ENCODE measurements at places on chromosomes 4 and X.
A peak's percentile ranks its signal among the peaks of the same experiment; 100 is the strongest.

- DNase-seq, result no peak
These were observed 82.0 kb downstream of the FAM184B start for GRCh38 chr4:17699380-17699779.

DNA sequence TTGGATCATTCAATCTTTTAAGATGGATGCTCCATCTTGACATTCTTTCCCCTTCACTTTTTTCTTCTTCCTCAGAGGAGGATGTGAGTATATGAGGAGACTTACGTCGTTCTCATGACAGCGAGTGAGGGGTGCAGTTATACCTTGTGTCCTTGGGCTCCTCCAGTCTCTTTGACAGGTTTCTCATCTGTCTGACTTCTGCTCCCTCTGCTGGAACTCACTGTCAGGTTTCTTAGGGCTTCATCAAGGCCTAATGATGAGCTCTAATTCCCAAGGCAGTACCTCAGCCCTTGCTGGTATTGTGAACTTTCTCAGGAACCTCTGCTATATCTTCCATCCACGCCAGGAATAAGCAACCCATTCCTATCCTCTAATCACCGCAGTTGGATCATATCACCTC is 237.8 kb upstream of the ADGRL3 start:
- DNase-seq, result no peak

DNA sequence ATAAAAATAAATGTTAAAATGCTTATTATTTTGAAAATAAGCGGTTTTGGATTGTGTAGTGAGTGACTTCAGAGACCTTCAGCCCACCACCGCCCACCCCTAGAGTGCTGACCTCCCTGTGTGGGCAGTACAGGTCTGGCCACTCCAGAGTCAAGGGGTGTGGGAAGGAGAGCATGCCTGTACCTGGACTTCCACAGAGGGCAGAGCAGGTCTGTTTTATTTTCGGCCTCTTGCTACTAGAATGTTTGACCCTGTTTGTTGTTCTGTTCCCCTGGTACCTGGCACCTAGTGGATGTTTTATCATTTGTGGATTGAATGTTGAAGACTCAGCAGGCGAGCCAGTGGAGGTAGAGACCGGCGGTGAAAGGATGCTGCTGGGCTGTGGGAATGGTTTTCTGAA is 14.3 kb downstream of the PIGG start:
- no peak for DNase-seq

DNA sequence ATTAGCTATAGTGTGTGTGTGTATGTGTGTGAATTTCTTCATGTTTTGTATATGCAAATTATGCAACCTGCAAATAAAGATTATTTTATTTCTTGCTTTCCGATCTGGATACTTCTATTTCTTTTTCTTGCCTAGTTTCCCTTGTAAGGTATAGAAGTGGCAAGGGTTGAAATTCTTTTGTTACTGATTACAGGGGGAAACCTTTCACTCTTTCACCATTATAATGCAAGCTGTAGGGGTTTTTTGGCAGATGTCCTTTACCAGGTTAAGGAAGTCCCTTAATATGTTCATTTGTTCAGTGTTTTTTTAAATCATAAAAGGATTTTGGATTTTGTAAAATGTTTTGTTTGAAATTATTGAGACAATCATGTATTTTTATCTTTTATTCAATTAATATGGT is 44.3 kb upstream of the PDE5A start:
- no peak for DNase-seq

- peak; percentile 54 for DNase-seq
These were observed 9.9 kb downstream of the ZNF157 start for GRCh38 chrX:47380268-47380667.

DNA sequence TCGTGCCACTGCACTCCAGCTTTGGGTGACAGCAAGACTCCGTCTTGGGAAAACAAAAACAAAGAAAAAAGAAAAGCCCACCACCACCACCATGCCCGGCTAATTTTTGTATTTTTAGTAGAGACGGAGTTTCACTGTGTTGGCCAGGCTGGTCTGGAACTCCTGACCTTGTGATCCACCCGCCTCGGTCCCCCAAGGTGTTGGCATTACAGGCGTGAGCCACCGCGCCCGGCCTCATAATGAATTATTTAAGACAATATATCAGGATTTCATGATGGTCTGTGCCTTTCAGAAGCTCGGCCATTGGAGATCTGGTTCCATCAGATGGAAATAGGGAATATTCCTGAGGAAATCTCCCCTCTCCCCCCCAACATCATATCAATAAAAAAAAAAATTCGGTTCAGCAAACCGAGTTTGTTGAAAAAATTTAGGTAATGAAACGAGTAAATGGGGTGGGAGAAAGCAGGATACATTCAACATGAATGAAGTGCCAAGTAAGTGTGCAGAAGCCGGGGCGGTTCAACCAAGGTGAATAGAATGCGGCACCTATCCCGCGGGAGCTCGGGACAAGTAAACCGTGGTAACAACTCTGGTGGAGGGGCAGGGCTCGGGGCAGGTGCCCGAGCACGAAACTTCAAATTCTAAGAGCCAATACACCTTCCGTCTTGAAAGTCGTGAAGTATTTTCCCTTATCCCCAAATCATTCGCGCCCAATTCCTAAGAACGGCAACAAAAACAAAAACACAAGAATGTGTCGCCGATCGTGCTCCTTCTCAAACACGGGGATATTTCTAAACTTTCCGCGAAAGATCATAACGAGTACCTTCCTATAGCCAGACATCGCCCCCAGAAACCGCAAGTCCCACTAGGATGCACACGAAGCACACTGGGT is 773 bp upstream of the TXLNG start:
- DNase-seq, result no peak

- DNase-seq, result no peak
These were observed 313.2 kb downstream of the PTTG2 start for GRCh38 chr4:38273407-38273806.

GRCh38 chr4:118586357-118586790 is 98.8 kb upstream of the METTL14 start:
- DNase-seq, result no peak

- DNase-seq, result no peak
These were observed 229.1 kb downstream of the PALLD start for GRCh38 chr4:168725930-168726329.
